ENCODE measurements at places on chromosomes 2 and 18.

DNA sequence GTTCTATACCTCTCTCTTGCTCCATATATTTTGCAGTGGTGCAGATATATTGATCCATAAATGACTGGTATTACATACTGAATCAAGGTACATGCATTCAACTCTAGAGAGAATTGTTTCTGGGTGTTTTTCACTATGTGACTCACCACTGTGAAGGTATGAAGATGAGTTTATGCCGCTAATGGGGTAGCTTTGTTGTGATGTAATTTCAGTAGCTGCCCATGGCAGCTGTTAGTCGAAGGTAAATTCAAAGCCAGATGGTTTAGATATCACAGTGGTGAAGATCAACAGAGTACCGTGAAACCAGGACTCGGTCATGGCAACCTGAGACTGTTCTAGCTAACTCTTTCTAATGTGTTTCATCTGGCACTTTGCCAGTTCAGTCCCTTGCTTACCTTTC lies 50.4 kb downstream of the PKP4 start:
- DNase-seq: peak; percentile 24

DNA sequence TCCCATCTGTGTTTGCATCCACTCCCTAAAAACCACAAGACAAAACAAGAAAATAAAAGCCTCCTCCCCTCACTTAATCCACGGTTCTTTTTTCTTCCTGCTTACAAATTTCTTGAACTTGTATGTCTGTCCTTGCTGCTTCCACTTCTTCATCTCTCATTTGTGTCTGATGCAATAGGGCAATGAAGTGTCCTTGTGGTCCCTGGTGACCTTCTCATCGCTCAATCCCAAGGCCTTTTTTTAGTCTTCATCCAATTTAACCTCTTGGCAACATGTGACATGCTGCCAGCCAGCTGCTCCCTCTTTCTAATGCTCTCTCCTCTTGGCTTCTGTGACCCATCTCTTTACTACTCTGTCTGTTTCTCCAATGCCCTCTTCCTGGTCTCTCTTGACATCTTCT lies 87.6 kb downstream of the SEMA4F start:
- DNase-seq: no peak

DNA sequence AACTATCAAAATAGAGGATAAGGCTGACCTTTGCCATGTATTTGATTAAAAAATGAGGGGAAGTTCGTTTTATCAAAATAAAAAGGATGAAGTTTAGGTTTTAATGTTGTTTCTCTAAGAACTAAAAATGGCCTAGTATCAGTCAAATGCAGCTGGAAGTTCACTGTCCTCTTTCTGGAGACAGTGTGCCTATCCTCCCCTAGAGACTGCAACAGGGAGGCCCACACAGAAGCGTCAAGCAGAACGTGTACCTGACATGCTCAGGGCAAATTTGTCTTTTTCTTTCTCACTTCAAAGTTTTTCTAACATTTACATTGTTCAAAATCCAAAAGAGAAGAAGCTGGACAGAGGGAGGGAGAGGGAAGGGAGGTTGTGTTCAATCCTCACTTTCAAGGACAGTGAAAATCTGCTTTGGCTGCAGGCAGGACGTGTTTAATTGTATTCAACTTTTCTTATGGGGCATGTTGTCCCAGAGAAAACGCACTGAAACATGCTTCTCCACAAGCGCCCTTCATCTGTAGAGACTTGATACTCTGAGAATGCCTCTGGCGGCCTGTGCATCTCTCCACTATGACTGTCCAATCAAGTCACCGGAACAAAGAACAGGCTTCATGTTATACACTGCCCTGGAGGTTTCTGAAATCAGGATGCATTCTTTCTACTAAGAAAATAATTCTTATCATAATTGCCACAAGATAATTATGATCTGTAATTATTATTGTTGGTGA lies 65.1 kb downstream of the FAM210A start:
- no peak for DNase-seq

DNA sequence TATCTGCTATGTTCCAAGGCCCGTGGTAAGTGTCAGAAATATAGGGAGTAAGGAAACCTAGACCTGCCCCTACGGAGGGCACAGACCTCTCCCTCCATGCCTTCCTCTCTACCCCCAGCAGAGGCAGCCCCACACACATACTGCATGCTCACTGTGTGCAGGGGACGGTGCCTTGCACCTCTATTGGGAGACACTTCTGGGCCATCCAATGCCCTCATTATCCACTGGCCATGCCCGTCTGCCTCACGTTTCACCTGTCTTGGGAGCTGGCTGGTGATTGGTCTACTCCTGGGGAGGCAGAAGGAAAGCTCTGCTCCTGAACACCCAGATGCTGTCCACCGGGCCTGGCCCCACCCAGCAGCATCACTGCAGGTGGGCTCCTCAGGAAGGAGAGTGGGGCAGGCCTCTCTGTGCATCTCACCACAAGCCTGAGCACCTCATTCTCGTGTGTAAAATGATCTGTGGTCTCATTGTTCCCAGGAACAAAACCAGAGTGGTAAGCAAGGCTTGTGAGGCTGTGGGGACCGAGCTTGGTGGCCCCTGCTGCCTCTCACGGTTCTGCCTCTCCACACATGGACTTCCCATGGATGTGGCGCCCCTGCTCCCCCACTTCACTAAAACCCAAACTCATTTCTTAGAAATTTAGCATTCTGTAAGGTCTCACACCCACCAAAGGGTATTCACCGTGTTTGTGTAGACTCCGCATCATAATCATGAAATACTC lies 312.5 kb upstream of the HS6ST1 start:
- no peak for DNase-seq

GRCh38 chr2:46925474-46926351 lies 10.1 kb upstream of the MCFD2 start:
- DNase-seq: no peak

DNA sequence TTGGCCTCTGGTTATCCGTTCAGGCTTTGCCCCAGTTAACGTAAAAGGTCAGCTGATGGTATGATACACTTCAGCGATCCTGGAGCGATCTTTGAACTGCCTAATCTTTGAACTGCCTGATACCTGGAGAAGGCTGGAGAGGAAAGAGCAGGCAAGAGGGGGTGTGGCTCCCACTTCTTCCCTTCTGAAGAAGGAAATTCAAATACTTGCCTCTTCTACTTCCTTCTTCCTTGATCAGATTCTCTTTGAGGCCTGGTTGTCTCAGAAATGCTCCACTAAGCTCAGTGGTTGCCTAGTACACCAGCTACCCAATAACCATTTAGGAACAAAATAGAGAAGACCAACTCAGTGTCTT lies 619 bp downstream of the GALM start:
- peak; percentile 8 for DNase-seq

DNA sequence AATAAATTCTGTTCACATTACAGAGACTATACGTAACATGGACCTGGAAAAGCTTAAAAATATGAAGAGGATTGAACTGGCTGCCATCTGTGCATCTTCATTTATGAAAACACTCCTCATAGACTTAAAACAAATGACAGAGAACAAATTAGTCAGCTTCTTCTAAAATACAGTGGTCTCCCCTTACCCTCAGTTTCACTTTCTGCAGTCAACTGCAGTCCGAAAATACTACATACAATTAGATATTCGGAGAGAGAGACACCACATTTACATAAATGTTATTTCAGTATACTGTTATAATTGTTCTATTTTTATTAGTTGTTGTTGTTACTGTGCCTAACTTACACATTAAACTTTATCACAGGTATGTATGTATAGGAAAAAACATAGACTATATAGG lies 6.5 kb downstream of the RNF103 start:
- DNase-seq: no peak

DNA sequence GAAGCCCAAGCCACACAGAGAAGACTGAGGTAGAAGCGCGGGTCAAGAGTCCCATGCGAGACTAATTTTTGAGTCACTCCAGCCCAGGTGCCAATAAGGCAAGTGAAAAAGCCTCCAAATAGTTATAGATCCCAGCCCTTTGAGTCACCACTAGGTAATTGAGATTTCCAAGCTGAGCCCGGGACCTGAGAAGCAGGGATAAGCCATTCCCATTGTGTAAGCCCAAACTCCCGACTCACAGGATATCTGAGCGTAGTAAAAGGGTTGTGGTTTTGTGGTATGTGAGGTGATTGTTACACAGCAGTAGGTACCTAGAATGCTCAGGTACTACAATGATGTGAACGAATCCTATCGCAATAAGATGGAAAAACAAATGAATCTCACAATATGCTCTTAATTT lies 560.7 kb downstream of the DSC3 start:
- no peak for DNase-seq

GRCh38 chr2:2731101-2731815 lies 400.2 kb upstream of the MYT1L start:
- no peak for DNase-seq

- DNase-seq: no peak
These were observed 71.4 kb downstream of the GALR1 start for GRCh38 chr18:77320971-77321559.

DNA sequence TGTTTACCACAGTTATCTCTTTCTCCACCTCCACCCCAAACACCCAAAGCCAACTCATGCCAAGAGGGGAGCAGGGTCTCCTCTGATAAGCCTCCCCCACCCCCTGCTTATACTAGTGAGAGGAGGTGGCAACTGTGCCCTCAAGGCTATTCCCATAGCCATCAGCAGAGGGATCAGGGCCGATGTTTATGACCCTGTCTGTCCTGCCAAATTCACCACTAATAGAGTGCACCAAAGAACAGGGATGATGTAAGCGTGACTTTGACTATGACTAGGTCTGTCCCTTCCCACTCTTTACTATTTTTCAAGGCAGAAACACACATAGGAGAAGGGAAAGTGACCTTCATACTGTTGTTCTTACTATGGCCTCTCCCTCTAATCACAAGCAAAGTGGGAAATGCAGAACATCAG lies 74.6 kb downstream of the CLHC1 start:
- DNase-seq: no peak

DNA sequence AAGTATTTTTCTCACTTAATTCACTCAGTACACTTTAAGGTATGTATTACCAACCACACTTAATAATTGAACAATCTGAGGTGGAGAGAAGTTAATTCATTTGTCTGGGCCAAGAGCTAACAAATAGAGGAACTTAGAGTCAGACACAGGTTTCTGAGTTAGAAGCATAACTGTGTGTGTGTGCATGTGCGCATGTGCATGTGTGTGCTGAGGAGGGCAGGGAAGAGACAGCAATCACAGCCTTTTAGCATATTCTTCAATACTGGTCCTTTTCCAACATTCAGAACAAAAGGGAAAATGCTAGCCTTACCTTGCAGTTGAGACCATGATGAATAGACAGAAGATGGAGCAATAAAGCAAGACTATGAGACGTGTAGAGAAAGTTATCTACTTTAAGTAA lies 136.2 kb upstream of the ATP5MC3 start:
- no peak for DNase-seq

GRCh38 chr2:69043736-69044400 lies 30.9 kb downstream of the ANTXR1 start:
- DNase-seq: no peak

- DNase-seq: no peak
These were observed 2.5 kb upstream of the EGR4 start for GRCh38 chr2:73295751-73296400.
